Left cardiac atrium (tissue), 4 donors: ENCODE measurements at places on chromosomes 3 and 15. TPM values are rescaled to one million over a fixed set of nuclear protein-coding genes. Genes with fewer than 3 reads are reported as not detected.

The ERICH6 gene
- not detected for total RNA-seq

The COL6A6 gene
- 3.8 TPM for total RNA-seq

GRCh38 chr3:133833267-133833666 is 27.7 kb downstream of the SRPRB start:
- no peak for DNase-seq

- DNase-seq: no peak
These were observed 49.6 kb upstream of the AADACL2 start for GRCh38 chr3:151684094-151684493.

DNA sequence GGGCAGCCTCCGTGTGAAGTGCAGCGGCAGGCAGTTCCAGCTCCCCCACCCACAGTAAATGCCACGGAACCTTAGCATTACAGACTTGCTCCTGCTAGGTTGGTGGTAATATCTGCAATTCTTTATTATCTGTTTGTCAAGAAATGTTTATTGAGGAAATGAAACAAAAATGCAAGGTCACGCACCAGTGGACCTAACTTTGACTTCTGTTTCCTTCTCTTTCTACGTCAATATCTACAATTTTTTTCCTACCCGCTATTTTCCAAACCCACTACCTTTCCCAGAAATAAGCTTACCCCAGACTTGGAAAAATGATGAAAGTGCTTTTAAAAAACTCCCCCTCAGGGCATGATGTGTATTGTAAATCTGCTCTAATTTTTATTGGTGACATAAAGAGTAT is 18.9 kb downstream of the ILDR1 start:
- DNase-seq: no peak

GRCh38 chr15:39124553-39125171 is 456.2 kb upstream of the THBS1 start:
- no peak for DNase-seq

GRCh38 chr15:77034695-77035489 is 36.0 kb downstream of the TSPAN3 start:
- DNase-seq: peak; percentile 25

GRCh38 chr15:29674661-29675533 is 147.4 kb downstream of the TJP1 start:
- DNase-seq: peak; percentile 60

DNA sequence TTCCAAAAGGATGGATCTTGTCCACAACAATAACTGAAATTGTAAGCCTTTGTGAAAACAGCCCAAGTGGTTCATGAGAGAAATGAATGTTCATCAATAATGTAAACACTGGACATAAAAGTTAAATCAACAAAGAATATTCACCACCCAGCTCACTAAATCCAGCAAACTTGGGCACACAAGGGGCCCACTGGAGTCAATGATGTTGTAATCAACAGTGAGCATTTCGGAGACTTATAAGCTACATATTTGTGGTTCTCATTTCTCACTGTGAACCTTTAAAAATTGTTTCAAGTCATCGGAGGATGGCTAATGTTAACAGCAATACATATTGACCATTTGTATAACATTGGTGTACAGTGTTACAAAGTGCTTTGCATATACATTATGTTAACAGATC is 63.1 kb downstream of the VGLL4 start:
- DNase-seq: no peak
